ENCODE measurements at places on chromosomes 1 and 21. TPM values are rescaled to one million over a fixed set of nuclear protein-coding genes. Genes with fewer than 3 reads are reported as not detected.

GRCh38 chr1:912740-913301 is 10.9 kb upstream of the SAMD11 start:
- ATAC-seq: no peak

GRCh38 chr1:206802401-206802800 is 30.1 kb upstream of the IL10 start:
- peak; percentile 5 for ATAC-seq

- ATAC-seq: no peak
Measured at GRCh38 chr1:229162825-229163515, 107.9 kb upstream of the RAB4A start.

GRCh38 chr1:94004924-94005323 is 95.7 kb upstream of the GCLM start:
- ATAC-seq: no peak

DNA sequence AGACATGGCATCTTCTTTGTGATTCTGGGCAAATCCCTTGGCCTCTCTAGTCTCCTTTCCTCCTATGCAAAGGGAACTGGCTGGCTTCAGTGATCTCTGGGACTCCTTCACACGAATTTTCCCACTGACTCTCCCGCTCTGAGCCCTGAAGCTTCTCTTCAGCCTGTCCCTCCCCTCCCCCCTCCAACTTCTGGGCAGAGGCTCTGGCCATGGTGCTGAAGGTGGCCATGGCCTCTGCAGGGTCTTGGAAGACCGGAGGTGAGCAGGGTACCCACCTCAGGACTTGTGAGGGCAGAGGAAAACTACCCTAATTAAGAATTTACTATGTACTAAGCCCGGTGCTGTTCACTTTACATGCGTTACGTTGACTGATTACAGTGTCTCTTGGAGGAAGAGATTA is 29.4 kb upstream of the POU3F1 start:
- no peak for ATAC-seq

GRCh38 chr1:182217071-182217470 is 155.6 kb upstream of the ZNF648 start:
- no peak for ATAC-seq

DNA sequence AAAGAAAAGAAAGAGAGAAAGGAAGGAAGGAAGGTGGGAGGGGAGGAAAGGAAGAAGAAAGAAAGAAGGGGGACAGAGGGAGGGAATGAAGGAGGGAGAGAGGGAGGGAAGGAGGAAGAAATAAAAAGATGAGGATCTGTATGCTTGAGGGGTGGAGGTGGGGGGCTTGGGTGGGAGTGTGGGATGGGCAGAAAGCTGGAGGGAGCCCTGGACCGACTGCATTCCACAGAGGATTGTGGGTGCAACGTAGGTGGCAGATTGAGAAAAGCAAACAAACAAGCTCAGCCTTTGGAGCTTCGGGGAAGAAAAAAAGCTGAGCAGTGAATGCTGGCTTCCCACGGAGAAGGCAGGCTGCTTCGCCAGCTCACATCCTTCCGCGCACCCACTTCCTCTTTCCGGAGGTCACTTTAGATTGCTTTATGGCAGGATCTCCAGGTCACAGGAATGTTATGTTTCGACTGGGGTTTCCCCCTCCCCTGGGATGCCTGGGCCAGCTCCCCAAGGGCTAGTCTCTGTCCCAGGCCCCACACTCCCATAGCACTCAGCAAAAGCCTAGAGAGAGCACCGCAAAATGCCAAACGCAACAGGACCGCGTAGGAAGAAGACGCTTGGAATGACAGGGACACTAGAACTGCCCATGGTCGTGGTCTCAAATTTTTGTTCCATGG is 20.7 kb upstream of the LGALS8 start:
- peak; percentile 63 for ATAC-seq

DNA sequence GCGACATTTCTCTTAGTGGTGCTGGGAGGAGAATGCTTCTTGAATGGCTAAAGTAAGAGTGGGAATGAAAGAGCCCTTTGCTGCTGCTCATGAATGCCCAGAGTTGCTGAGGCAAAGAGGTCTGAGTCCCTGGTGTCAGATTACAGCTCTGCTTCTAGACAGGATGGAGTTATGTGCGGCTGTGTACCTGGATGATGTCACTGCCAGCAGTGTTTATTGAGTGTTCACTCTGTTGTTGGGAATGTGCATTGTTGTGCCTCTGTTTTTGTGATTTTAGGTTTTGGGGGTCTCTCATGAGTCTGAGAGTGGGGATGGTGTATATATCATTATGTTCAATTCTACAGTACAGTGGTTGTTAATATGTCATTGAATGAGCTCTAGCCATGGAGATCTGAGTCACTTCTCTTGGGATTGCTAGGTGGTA is 2.7 kb downstream of the CDC14A start:
- no peak for ATAC-seq

GRCh38 chr1:61053712-61054600 is 28.4 kb upstream of the NFIA start:
- no peak for ATAC-seq

- no peak for ATAC-seq
Measured at GRCh38 chr1:11984121-11984520, 3.9 kb downstream of the MFN2 start.

- ATAC-seq: no peak
Measured at GRCh38 chr1:65297706-65298105, 11.6 kb upstream of the DNAJC6 start.

DNA sequence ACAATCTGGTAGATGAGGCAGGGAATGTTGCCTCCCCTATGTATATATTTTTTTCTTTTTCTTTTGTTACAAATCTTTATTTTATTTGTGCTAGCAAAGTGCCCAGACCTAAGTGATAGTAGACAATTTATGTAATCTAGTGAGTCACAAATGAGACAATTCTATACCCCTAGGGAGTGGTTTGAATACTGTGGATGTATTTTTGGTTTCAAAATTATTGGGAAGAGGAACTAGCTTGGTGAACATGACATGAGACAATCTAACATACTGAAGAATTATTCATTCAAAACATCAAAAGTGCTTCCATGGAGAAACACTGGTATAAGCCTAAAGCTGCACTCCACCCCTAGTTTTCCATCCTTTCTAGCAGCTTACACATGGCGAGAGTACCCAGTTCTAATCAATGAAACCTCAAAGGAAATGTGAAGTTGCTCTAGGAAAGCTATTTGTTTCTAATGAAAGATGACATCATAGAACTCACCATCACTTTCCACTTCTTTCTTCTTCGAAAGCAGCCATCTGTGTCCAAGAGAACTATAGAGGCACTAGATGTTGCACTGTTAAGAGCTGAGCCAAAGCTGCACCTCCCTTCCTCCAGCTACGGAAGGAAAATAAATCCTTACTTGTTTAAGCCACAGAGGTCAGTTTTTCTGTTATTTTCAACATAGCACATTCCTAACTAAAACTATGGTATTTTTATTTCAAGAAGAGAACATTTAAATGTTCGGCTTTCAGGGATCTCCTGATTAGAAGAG is 764.6 kb downstream of the LTN1 start:
- ATAC-seq: no peak

DNA sequence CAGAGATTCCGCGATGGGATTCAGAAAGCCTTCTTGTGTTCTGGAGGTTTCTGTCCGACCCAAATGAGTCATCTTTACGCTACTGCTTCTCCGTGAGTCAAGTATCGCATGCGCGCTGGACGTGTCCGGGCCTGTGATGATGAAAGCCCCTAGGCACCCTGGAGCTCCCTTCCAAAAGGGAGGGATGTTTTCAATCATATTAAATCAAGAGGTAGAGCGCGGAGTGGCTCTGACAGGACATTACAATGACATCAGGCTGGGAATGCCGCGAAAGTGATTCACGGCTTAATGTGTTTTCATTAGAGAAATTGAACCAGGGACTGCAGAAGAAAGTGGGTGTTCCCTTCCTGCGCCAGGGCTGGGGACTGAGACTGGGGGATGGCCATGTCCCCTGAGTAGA is 48.5 kb downstream of the AJAP1 start:
- ATAC-seq: no peak

DNA sequence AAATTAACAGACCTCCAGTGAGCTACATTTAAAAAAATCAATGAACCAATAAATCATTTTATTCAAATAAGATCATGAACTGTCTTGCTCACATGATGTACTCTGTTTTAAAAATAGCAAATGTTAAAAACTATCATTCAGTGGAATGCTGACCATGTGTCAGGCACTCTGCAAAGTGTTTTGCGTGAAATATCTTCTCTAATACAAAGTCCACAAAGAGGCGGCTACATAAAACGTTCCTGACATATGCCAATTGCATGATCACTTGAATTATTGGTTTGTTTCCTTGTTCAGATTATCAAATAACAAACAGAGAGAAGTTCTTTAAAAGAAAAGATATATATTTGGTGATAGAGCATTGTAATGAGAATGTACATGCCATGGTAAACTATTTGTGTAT is 10.7 kb downstream of the FMO2 start:
- no peak for ATAC-seq

DNA sequence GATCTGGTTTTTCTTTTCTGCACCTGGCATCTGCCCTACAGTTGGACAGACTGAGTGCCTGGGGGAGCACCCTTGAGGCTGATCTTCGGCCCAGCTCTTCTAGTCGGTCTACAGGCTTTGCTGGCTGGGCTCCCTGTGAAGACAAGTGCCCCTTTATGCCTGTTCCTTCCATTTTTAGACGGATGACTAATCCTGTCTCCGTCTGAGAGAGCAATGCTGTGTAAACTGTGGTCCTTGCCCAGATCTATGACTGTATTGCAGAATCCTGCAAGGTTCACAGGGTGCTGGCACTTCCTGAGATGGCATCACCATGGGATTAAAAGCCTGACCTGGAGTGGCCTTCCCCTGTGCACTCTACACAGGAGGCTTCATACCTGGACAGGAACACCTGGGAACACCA is 47.6 kb upstream of the SAMD13 start:
- ATAC-seq: no peak

- ATAC-seq: no peak
Measured at GRCh38 chr1:63414691-63415365, 47.4 kb downstream of the ALG6 start.

- ATAC-seq: no peak
Measured at GRCh38 chr1:1074631-1075147, 583 bp upstream of the RNF223 start.

GRCh38 chr1:18637962-18638834 is 7.6 kb downstream of the PAX7 start:
- ATAC-seq: no peak

DNA sequence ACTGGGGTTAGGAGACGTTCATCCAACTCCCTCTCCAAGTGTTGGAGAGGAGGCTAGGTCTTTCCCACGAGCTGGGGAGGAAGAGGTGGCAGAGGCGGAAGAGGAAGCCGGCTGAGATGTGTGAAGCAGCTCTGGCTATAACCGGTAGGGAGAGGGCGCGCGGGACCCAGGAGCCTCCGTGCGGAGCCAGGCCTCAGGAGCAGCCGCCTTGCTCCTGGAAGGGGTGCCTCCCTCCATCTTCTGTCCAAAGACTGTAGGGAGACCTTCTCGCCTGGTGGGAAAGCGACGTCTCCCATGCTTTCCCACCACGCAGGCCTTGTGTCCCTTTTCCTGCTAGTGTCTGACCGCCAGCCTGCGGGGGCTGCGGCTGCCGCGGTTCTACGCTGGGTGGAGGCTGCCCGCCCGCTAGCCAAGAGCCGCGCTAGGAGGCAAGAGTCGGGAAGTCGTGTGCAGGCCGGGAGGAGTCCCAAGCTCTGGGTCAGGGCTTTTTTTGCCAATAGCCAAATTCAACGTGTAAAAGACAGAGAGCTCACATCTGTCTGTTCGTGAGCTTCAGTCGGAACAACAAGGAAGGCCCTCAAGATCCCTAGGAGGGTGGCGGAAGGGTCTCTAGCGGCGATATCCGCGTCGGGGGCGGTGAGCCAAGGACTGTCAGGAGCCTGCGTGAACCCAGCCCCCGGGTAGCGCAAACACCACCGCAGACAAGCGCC is 8.4 kb upstream of the NBPF11 start:
- ATAC-seq: no peak

DNA sequence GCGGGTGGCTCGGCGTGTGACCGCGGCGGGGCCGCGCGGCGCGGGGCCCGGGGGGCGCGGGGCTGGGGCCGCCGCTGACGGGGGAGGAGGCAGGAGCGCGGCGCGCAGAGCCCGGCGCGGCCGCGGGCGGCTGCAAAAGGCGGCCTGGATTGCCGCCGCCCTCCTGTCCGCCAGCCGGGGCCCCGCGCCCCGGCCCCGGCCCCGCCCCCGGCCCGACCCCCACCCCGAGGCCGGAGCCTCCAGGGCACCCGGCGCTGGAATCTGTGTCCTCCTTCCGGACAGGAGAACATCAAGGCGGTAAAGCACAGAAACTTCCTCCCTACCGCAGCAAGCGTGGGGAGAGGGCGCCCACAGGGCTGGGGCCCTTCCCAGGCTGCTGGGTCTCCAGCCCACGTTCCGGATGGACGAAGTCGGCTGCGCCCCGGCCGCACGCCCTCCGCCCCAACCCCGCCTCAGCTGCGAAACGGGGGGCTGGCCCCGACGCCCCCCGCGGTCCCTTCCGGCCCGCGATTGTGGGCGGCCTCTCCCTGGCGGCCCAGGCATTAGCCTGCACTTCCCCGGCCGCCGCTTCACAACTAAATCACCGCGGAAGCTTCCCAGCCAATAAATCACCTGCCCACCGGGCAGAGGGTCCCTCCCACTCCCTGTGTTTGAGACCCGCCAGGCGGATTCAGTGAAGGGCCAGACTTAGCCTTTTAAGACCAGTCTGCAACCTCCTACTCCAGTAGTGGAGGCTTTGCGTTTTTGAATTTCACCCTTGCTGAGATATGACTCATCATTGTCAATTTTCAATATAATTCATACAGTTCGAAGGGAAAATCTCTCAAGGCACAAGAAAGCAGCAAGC is 106.0 kb downstream of the SLC45A1 start:
- peak; percentile 69 for ATAC-seq

DNA sequence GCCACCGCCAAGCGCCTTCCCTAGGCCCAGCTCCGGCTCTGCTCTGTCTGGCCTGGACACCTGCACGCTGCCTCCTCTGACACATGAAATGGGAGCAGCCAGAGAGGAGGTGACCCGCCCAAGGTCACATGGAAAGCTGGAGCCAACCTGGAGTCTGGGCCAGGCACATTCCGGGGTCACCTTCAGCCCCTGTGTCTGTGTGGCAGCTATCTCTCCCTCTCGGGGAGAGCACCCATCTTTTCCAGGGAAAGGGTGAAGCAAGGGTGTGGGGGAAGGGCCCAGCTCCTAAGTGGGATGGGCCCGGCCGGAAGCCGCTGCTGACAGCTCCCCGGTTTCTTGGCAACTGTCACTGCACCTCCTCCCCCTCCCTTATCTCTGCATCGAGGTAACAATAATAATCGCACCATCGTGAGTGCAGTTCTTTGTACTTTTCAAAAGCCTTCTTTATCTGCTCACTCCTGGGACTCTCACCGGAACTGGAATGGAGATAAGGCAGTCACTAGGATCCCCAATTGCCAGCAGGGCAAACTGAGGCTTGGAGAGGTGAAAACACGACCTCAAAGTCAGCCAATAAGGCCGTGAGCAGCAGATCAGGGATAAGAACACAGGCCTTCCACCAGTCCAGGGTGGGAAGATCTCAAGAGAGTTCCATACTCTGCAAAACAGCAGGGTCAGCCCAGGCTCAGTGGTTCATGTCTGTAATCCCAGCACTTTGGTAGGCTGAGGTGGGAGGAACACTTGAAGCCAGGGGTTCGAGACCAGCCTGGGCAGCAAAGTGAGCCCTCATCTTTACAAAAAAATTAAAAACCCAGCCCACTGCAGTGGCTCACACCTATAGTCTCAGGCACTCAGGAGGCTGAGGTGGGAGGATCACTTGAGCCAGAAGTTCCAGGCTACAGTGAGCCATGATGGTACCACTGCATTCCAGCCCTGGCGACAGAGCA is 36.9 kb downstream of the RAP1GAP start:
- no peak for ATAC-seq

NBPF10 gene
- 3.1 TPM for total RNA-seq

OR2L5 gene
- total RNA-seq: 0.09 TPM

CFHR1 gene
- 0.24 TPM for total RNA-seq

SHISAL2A gene
- 8.9 TPM for total RNA-seq

Data from activated T-helper 17 cell treated with anti-CD3 and anti-CD28 coated beads, Interleukin-2, amount 50 U/mL, for 72 hours (primary cell).